Mammary epithelial cell (primary cell): ENCODE measurements at places on chromosomes 6 and 20. TPM values are rescaled to one million over a fixed set of nuclear protein-coding genes. Genes with fewer than 3 reads are reported as not detected.

The ADGRF5 gene
- total RNA-seq, result 0.09 TPM in 1 of 2 replicates, not detected in the other

The RNF8 gene
- total RNA-seq, result 25.7 and 30.0 TPM in 2 replicates

The CD24 gene
- total RNA-seq, result 198 and 299 TPM in 2 replicates

The ARMC12 gene
- 0.73 and 1.3 TPM in 2 replicates for total RNA-seq

The NFYA gene
- 18.5 TPM for total RNA-seq

The ADTRP gene
- total RNA-seq, result 74.0 TPM

The FERMT1 gene
- 34.8 TPM for total RNA-seq

The FOXQ1 gene
- total RNA-seq, result not detected

The MATN4 gene
- 0.24 TPM in 1 of 2 replicates, not detected in the other for total RNA-seq
